ENCODE measurements at places on chromosomes 7 and 10.

DNA sequence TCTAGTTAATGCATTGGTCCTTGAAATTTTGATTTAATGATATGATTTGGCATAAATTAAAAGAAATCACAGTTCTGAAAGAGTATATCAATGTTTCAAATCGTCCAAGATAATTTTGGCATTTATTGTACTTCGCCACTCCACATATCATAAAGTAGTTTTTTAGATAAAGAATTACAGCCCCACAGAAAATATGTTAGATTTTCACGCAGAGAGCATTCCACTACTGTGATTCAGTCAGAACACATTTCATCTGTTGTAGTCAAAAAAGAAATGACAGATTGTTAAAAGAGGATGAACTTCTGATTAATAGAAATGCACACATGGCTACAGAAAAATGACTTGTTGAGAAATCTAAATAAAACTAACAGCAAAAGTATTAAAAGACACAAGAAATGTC, 1063.5 kb upstream of the LRRN3 start:
- DNase-seq: no peak

GRCh38 chr10:75672842-75673241, 241.4 kb downstream of the LRMDA start:
- DNase-seq: no peak

GRCh38 chr10:17092216-17092944, 37.2 kb downstream of the CUBN start:
- DNase-seq: no peak

DNA sequence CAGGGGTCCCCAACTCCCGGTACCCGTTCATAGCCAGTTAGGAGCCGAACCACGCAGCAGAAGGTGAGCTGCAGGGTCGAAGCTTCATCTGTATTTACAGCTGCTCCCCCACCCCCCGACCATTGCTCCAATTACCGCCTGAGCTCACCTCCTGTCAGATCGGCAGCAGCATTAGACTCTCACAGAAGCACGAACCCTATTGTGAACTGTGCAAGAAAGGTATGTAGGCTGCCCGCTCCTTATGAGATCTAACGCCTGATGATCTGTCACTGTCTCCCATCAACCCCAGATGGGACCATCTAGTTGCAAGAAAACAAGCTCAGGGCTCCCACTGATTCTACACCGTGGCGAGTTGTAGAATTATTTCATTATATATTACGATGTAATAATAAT, 14.6 kb upstream of the AZGP1 start:
- no peak for DNase-seq

GRCh38 chr7:111147708-111148533, 57.0 kb downstream of the LRRN3 start:
- no peak for DNase-seq

DNA sequence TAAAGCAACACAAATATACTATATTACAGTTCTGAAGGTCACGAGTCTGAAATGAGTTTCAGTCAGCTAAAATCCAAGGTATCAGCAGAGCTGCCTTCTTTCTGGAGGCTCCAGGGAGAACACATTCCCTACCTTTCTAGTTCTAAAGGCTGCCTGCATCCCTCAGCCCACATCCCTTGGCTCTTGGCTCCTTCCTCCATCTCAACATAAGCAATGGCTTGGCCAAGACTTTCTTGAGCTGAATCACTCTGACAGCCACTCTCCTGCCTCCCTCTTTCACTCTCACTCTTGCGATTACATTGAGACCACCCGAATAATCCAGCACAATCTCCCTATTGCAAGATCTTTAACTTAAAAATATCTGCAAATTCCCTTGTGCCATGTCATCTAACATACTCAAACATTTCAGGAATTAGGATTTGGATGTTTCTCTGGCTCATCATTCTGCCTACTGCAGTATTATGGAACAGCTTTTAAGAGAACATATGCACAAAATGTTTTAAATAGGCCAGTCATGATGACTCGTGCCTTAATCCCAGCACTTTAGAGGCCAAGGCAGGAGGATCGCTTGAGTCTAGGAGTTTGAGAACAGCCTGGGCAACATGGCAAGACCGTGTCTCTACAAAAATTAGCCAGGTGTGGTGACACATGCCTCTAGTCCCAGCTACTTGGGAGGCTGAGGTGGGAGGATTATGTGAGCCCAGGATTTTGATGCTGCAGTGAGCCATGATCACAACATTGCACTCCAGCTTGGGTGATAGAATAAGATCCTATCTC, 144.2 kb upstream of the VSTM2A start:
- DNase-seq: no peak

DNA sequence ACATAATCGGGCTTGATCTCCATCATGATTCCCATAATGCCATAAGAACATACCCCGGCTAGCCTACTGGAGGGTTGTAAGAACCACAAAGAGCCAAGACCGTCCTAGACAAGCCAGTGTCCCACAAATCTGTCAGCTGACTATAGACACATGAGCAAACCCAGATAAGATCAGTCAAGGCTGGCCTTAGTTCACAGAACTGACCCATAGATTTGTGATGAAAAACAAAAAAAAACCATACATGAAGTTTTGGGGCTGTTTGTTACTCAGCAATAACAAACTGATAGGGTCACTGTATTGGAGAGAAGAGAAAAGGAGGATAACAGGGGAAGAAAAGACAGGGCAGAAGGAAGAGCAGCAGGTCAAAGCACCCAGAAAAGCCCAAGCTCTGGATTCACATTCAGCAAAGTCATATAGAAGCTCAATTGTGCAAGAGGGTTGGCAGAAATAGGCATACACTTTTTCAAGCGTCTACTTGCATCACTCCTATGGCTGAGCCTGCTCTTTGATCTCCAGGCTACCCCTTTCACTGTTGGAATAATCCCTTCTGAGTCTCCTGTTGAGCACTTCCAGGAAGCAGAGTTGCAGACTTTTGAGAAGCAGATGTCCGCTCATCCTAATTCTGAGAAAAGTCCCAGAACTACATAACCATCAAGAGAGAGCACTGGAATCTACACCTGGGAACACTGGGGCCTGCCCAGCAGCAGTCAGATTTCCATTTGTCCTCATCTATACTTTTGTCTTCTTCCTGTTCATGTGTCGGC, 122.0 kb upstream of the HABP2 start:
- DNase-seq: no peak

DNA sequence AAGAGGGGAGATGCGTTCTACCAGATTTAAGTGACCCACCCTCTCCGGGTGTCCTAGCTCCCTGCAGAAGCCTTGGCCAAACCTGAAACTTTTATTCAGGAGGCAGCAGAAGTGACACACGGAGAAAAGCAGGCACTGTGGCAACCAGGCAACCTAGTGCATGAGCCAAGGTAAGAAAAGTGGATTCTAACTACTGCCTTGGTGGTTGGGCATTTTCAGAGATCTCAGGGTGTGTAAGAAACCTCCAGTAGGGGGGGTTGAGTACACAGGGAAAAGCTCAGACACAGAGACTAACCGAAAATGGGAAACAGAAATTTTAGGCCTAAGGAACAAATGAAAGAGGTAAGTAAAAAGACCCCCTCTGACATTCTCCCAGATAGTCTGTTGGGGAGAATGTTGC, 645.7 kb downstream of the ANKRD7 start:
- DNase-seq: no peak

GRCh38 chr7:26856176-26856985, 8.0 kb downstream of the SKAP2 start:
- DNase-seq: no peak

DNA sequence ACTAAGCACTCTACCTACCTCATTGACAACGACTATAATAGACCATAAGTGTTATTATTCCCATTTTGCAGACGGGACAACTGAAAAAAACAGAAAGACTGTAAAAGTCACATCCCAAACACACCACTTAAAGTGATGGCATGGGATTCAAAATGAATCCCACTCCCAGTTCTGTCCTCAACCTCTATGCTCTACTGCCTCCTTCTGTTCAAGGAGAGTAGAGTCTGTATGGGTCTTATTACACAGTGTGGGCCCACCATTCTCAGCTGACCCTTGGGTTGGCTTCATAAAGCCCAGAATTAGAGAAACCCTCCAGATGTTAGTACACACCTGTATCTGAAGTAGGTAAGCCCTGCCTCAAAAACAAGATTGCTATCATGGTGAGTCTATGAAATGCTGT, 102.2 kb downstream of the GRM8 start:
- no peak for DNase-seq

DNA sequence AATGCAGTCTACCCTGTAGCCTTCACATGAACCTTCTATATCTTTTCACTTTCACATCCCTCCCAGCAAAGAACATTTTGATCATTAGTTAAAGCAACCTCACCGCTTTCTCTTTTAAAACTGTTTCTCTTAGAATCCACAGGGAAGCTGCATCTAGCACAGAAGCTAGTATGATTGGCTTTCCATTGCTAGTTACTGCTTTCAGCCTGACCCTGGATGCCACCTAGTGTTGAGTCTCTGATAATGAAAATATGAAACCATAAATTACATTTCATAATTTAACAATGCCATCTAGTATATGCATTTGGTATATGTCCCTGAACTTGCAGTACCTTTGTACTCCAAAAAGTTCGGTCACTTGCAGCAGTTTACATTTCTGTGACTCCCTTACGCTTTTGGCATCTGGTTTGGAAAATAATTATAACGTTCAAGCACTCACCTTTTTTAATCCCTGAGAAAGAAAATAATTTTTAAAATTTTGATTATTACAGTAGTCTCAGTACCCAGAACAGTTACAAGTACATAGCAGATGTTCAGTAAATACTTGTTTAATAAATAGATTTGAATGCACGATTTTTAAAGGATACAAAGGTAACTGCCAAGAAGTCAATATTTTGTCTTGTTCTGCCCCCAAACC, 22.7 kb downstream of the CISD1 start:
- peak; percentile 22 for DNase-seq

- DNase-seq: no peak
Observed at GRCh38 chr7:3260401-3260715, 40.7 kb upstream of the SDK1 start.

GRCh38 chr7:320297-320696, 30.3 kb downstream of the FOXL3 start:
- no peak for DNase-seq

DNA sequence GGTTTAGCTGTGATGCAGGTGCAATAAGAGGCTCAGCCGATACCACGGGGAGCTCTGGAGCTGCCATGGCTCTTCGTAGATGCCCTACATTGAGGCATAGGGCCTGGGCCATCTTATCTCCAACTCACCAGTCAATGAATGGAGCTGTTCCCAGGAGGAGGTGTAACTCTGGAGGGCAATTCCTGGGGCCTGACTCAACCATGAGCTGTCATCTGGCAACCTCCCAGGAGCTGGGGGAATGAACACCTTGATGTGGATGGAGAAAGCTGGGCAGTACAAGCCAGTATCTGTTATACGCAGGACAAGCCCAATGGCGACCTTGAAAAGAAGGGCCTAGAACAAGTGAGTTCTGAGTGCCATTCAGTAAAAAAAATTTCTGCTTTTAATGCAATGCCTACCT, 224.0 kb upstream of the PLXDC2 start:
- DNase-seq: no peak

DNA sequence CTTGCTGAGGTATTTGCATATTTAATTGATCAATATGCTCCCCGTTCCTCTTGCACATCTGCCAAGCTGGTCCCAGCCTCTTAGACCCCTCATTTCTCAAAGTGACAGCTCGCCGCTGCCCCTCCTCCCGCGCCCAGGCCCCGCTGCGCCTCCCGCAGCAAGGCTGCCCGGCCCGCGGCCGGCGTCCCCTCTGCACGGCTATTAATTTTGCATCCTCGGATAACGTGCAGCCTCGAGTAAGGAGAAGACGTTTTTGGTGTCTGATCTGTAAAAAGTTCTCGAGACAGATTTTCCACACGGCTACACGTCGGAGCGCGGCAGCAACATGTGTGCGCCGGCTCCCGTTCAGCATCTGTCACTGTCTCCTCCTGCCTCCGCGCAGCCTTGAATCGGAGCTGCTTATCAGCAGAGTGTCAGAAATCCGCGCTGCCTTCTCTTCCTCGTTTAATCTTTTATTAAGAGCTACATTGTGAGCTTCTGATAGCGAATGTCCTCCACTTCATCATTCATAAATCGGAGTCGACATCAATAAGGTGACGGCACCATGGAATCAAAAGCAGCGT, 65.3 kb downstream of the EBF3 start:
- DNase-seq: no peak

DNA sequence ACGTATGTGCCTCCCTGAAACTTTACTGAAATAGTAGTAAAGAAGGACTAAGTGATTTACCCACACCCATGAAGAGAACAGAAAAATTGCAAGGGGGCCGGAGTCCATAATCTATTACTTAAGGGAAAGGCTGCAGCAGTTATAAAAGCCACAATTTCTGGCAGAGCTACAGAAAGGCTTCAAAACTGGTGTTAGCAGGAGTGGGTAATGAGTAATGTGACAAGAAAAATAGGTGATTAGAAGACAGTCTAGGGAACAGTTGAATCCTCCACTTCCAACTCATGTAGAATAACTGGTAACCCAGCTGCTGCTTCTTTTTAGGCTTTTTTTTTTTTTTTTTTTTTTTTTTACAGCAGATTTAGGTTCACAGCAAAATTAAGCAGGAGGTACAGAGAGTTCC, 413.3 kb downstream of the SFMBT2 start:
- no peak for DNase-seq

DNA sequence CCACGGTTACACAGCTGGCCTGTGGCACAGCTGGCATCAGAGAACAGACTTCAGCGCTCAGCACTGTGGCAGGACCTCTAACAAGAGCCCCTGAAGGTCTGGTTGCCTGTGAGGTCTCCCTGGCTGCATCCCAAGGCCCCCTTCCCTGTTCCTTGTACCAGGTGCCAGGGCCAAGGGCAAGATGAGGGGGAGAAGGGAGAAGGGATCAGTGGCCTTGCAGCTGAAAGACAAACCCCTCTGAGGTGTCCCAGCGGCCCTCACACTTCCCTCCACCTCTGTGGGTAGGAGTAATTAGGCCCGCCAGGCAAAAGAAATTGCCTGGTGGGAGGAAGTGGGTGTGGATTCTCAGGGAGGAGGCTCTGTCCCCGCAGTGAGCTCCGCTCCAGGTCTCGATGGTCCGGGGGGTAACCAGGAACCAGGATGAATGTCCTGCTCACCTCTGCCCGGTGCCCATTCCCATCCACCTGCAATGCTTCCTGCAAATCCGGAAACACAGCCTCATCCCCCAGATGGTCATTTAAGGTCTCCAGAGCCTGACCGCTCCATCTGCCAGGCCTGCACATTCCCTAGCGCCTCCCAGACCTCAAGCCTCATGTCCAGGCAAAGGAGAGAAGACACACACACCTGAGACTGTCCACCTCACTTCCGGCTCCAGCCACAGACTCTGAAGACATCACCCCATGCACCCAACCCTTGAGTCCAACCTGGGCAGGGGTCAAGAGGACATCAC, 22.7 kb downstream of the GRID2IP start:
- no peak for DNase-seq

DNA sequence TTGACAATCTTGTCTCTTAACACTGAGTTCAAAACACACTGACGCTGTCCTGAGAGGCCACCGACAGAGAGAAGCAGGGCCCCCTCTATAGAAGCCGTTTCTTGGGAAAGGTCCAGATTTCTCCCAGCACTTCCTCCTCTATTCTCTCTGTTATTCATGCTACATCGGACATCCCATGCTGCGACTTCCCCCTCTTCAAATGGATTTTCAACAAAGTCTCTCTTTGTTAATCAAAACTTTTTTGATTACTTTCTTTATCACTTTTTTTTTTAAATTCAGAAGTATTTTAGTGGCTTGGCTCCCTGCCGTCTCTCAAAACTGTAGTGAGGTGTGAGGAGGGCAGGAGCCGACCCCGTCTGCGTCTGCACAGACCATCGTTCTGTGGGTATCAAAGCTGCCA, 298.9 kb upstream of the PITRM1 start:
- DNase-seq: no peak

All from germinal center (tissue), 1 donor.